ENCODE measurements at places on chromosomes 11 and 22. TPM values are rescaled to one million over a fixed set of nuclear protein-coding genes. Genes with fewer than 3 reads are reported as not detected.

DNA sequence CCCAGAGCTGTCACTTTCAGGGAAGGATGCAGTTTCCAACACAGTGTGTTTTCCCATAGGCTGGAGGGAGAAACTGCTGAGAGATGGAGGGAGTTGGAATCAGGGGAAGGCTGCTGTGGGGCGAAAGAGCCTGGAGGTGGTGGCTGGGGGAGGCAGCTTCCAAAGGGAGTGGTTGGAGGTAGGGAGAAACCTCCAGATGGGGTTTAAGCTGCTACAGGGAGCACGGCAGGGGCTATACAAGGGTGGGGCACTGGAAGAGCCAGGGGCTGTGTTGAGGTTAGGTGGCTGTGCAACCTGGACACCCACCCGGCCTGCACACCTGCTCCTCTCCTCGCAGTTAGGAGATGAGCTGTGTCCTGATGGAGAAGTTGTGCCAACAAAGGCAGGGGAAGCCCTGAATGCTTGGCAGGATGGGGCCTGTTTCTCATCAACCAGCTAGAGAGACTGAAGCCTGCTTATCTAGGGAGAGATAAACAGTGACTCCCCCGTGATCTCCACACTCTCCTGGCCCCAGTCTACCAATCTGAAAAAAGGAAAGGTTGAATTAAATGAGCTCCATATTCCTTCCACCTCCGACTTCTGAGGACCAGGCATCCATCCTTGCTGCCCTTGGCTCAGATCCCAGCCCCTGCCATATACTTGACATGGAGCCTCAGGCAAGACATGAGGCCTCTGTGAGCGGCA is 3.6 kb upstream of the SLCO2B1 start:
- no peak overlapping the region for H3K4me3 ChIP-seq
- peaks cover 56% of the 10 kb centered on the region for H3K4me1 ChIP-seq
- no peak for DNase-seq
- H3K27ac ChIP-seq, result no peak overlapping the region
- H3K36me3 ChIP-seq, result no peaks in the 10 kb centered on the region

- H3K27me3 ChIP-seq, result no peaks in the 10 kb centered on the region
- H3K4me1 ChIP-seq, result peaks cover 10% of the 10 kb centered on the region
- peak; percentile 69 for DNase-seq
- H3K36me3 ChIP-seq, result peaks cover 6% of the 10 kb centered on the region
- peak overlapping the region; percentile 83 for H3K27ac ChIP-seq
Observed at GRCh38 chr22:38284042-38284402, 11.2 kb upstream of the TMEM184B start.

DNA sequence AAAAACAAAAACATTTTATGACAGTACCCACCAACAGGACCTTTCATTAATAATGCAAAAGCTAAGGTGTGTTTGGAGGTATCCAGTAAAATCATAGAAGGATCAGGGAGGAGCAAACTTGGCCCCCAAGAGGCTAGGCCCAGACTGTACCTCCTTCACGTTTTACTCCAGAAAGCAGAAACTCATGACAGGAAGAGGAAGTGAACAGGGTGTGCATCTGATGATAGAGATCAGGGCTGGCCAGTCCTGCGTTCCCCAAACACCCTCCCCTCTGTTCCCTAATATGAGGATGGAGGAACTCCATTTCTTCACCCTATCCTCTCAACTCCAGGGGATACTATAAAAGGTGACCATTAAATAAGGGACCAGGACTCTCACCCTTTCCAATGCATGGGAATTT is 10.2 kb upstream of the MS4A12 start:
- H3K27ac ChIP-seq, result no peak overlapping the region
- no peaks in the 10 kb centered on the region for H3K36me3 ChIP-seq
- no peak overlapping the region for H3K4me3 ChIP-seq
- no peak for DNase-seq

GRCh38 chr11:304915-305843 is 2.4 kb upstream of the IFITM2 start:
- no peak overlapping the region for H3K4me3 ChIP-seq
- H3K27ac ChIP-seq, result peak overlapping the region; percentile 92
- DNase-seq, result peak; percentile 90

DNA sequence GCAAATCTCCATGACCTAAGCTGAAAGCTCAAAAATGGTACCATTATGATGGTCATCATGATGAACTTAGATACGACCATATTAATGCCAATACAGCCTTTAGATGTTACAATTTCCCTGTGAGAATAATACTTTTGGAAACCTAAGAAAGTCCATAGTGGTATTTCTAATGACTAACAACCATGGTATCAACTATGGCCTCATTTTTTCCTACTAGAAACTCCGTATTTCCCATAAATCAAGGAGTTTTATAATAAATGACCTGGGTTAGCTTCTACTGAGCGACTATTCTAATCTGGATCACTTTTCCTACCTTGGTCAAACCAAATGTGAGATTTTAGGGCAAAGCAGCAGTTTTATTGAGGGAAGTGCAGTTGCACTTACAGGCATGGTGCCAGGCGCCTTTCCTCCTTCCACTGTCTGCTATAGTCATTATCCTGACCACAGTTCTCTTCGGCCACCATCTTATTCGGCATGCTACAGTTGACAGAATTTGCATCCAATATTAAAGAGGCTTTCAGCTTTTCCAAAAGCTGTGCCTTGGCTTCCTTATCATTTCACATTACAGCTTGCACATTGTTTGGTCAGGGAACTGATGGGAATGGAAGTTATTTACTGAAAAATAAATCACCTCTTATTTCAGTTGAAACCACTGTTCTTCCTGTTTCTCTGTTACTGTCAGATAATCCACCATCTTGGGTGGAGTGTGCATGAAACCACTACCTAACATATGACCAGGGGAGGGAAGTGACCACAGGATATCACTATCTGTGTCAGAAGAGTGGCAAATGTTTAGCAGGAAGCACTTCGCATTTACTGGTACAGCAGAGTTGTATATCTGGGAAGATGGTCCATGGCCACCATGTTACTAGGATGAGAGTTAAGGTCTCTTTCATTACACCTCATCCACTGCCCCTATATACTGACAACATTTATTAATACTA is 74.5 kb upstream of the PICALM start:
- peak; percentile 34 for DNase-seq
- H3K27ac ChIP-seq, result no peak overlapping the region
- no peak overlapping the region for H3K4me3 ChIP-seq
- H3K4me1 ChIP-seq, result peaks cover 43% of the 10 kb centered on the region
- no peaks in the 10 kb centered on the region for H3K36me3 ChIP-seq
- no peaks in the 10 kb centered on the region for H3K27me3 ChIP-seq

The TRPM5 gene
- total RNA-seq, result not detected

GRCh38 chr11:115188188-115188897 is 315.9 kb downstream of the CADM1 start:
- H3K27me3 ChIP-seq, result no peaks in the 10 kb centered on the region
- H3K36me3 ChIP-seq, result no peaks in the 10 kb centered on the region
- DNase-seq, result no peak
- no peaks in the 10 kb centered on the region for H3K4me1 ChIP-seq

- peak; percentile 43 for DNase-seq
- H3K27me3 ChIP-seq, result no peaks in the 10 kb centered on the region
- peaks cover 21% of the 10 kb centered on the region for H3K4me1 ChIP-seq
- H3K36me3 ChIP-seq, result no peaks in the 10 kb centered on the region
- no peak overlapping the region for H3K27ac ChIP-seq
- no peak overlapping the region for H3K4me3 ChIP-seq
Observed at GRCh38 chr11:130816546-130817329, 99.5 kb downstream of the SNX19 start.

- no peak overlapping the region for H3K4me3 ChIP-seq
- H3K27me3 ChIP-seq, result no peaks in the 10 kb centered on the region
- DNase-seq, result no peak
- no peak overlapping the region for H3K27ac ChIP-seq
- H3K4me1 ChIP-seq, result peaks cover 59% of the 10 kb centered on the region
Observed at GRCh38 chr22:35842954-35843353, 125.3 kb downstream of the APOL5 start.

DNA sequence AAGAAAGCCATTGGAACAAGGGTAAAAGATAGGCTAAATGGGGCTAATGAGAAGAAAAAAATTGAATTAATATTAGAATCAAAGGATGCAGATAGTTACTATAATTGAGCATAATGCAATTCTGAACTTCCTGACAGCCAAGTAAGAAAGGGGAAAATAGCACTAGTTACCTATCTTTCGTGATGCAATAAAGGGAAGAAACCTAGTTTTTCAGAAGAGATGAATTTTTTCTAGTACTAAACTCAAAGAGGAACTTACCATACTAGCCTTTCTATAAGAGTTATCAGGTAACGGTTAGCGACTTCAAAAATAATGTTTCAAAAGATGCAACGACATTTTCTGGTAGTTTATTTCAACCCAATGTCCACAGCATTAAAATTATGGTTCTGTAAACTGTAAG is 8.8 kb upstream of the WT1 start:
- no peak overlapping the region for H3K4me3 ChIP-seq
- H3K4me1 ChIP-seq, result peaks cover 4% of the 10 kb centered on the region
- no peak overlapping the region for H3K27ac ChIP-seq
- no peak for DNase-seq
